Stimulated activated CD4-positive, alpha-beta T cell treated with anti-CD3 and anti-CD28 coated beads, Interleukin-15, amount 100 ng/mL, for 1 hour (primary cell): ENCODE measurements at places on chromosomes 2 and 18.

DNA sequence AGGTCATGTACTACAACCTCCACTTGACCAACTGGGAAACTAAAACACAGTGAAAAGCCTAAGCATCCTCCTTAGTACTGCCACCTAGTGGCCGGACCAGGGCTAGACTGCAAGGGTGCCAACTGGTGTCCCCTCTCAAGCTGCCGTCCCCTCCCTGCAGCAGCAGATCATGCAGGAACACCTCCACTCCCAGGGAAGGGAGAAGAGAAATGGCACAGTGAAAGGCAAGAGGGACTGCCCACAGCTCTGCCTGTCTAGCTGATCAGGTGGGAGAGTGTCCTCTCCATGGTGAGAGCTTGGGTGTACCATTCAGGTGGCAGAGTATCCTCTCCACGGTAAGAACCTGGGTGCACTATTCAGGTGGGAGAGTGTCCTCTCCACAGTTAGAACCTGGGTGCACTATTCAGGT, 78.1 kb downstream of the AAK1 start:
- DNase-seq, result peak; percentile 42

- no peak for DNase-seq
Measured at GRCh38 chr18:48862132-48862531, 88.6 kb downstream of the SMAD7 start.

DNA sequence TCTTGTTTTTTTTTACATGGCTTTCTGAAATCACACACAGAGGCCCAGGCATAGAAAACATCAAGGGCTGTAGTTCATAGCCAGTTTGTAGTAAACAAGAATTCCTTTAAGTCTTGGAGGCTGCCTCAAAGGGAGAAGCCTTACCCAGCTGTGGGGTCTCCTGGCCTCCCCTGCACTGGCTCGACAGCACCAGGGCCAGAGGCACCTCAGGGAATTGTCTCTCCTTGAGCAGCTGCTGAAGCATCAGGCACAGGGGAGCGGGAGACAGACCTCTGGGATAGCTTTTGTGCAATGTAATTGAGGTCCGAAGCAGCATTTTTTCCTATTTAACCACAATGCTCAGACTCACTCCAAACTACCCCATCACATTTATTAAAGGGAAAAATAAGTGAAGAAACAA, 209.1 kb downstream of the HRH4 start:
- no peak for DNase-seq

- DNase-seq, result no peak
Measured at GRCh38 chr2:39620067-39620466, 45.6 kb upstream of the TMEM178A start.

GRCh38 chr2:163247156-163247846, 408.7 kb upstream of the KCNH7 start:
- no peak for DNase-seq

DNA sequence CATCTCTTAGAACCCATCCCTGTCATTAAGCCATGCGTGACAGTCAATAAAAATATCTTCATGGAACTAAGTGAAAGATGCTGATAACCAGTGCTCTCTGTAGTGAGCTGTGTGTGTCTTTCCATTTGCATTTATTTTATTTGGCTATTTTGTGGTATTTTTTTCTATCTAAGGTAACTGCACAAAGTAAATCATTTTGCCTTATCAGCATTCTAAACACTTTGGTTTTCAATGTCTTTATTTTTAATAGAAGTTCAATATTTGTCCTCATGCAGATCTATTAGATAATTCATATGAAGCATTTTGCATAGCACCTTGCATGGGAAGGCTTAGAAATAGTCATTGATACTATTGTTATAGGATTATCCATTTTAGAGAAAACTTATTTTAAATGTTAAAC, 163.6 kb upstream of the TANK start:
- DNase-seq, result no peak

GRCh38 chr2:200765139-200765951, 46.4 kb upstream of the BZW1 start:
- DNase-seq, result no peak

- no peak for DNase-seq
Measured at GRCh38 chr2:111194835-111195621, 74.3 kb downstream of the BCL2L11 start.

- no peak for DNase-seq
Measured at GRCh38 chr2:177574356-177574755, 181.8 kb downstream of the AGPS start.

GRCh38 chr2:55136138-55136541, 85.9 kb upstream of the RTN4 start:
- no peak for DNase-seq

- DNase-seq, result no peak
Measured at GRCh38 chr18:8695932-8696517, 9.3 kb upstream of the MTCL1 start.

DNA sequence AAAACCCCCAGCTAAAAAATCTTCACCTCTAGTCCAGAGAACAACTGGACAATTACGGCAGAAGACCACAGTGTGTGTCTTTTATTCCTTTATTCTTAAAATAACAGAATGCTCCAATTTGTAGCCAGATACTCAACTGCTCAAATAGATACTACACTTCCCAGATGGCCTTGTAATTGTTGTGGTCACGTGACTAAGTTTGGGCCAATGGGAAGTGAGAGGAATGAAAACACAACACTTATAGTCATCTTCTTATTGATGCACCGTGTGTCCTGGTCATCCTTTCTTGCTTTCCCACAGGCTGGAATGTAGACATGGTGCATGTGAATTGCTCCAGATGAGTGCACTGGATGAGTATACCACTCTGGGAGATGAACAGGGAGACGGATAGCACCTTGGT, 145.1 kb downstream of the CDC42EP3 start:
- DNase-seq, result no peak

- DNase-seq, result no peak
Measured at GRCh38 chr2:134217924-134218323, 35.9 kb upstream of the MGAT5 start.

- no peak for DNase-seq
Measured at GRCh38 chr2:237497009-237497837, 10.2 kb downstream of the MLPH start.

GRCh38 chr2:39646267-39646666, 19.4 kb upstream of the TMEM178A start:
- no peak for DNase-seq

- no peak for DNase-seq
Measured at GRCh38 chr2:29397039-29397438, 281.8 kb downstream of the CLIP4 start.

GRCh38 chr2:42754021-42754775, 9.7 kb downstream of the OXER1 start:
- no peak for DNase-seq

GRCh38 chr2:177873915-177874314, 198.7 kb downstream of the PDE11A start:
- DNase-seq, result no peak

GRCh38 chr2:56183643-56184499, at the start of gene CCDC85A:
CCDC85A (plus strand) TSS chr2:56183990; CDS start chr2:56184625, 635 bp downstream.
- peak; percentile 50 for DNase-seq

DNA sequence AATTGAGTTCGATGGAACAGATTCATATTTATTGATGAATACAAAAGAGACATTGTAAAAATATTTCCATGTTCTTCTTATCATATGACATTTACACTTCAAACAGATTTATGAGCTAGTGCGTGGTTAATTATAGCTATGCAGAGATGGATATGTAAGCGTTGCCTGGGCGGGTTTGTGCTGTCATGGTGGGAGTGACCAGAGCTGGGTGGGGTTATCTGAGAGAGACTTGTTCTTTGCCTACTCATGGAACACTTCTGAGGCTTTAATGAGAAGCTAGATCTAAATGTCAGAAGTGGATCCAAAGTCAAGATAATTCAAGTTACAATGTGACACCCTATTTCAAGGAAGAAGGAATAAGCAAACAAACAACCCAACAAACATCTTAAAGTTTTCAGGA, 162.3 kb upstream of the ZEB2 start:
- no peak for DNase-seq

GRCh38 chr2:102340778-102341177, 14.8 kb upstream of the IL18R1 start:
- no peak for DNase-seq

DNA sequence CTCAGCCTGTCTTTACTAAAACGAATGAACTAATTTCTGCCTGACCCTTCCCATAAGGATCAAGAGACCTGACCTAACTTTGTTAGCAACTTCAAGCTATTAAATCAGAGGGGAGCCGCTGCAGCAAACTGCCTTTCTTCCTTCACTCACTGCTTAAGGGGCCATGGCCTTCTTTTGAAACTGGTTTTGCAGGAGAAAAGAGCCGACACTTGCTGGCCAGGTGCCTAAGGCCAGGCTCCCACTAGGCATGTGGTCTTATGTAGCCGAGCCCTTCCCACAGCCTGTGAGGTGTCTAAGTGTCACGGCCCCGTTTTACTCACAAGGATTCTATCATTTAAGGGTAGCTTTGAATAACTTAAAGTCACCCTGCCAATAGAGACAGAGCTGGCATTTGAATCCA, 130.8 kb downstream of the ZNF236 start:
- no peak for DNase-seq
